Smooth muscle cell of the pulmonary artery (primary cell): ENCODE measurements at places on chromosomes 5 and 9. TPM values are rescaled to one million over a fixed set of nuclear protein-coding genes. Genes with fewer than 3 reads are reported as not detected.

RELL2 gene
- 2.3 and 3.5 TPM in 2 replicates for total RNA-seq

TLX3 gene
- not detected in 2 replicates for total RNA-seq

IER5L gene
- 58.8 and 71.8 TPM in 2 replicates for total RNA-seq

ERMP1 gene
- total RNA-seq: 27.4 and 31.9 TPM in 2 replicates

NDOR1 gene
- total RNA-seq: 4.5 and 6.3 TPM in 2 replicates

HMCN2 gene
- 0.07 and 0.17 TPM in 2 replicates for total RNA-seq

PCDHGB5 gene
- 34.3 and 47.0 TPM in 2 replicates for total RNA-seq

LCN6 gene
- total RNA-seq: not detected in 2 replicates

ADAMTS6 gene
- total RNA-seq: 85.0 and 90.7 TPM in 2 replicates

FOXE1 gene
- 0.07 TPM in 1 of 2 replicates, not detected in the other for total RNA-seq
